Kidney (tissue), 22 donors: ENCODE measurements at places on chromosomes 11 and 22.
A peak's percentile ranks its signal among the peaks of the same experiment; 100 is the strongest.

GRCh38 chr11:76185511-76185910 lies 20.8 kb downstream of the WNT11 start:
- no peak for DNase-seq

DNA sequence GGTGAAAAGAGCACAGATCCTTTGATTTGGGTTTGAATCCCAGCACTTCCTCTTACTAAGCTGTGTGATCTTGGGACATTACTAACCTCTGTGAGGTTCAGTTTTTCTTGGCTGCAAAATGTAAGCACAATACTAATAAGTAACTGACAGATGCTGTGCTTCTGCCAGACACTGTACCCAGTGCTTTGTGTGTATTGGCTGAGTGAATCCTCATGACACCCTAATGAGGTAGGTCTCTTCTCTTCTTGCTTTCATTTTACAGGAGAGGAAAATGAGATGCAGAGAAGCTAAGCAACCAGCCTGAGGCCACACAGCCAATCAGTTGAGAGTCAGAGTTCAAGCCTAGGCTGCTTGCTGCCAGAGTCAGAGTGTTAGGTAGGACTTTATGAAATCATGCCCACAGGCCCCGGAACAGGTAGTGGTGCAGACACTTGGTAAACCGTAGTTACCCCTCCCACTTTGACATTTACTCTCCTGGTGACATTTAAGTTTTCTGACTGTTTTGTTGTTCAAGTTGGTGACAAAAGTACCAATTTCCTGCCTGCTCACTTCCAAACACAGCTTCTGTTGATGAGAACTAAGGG lies 21.2 kb downstream of the PTPRJ start:
- DNase-seq: no peak

DNA sequence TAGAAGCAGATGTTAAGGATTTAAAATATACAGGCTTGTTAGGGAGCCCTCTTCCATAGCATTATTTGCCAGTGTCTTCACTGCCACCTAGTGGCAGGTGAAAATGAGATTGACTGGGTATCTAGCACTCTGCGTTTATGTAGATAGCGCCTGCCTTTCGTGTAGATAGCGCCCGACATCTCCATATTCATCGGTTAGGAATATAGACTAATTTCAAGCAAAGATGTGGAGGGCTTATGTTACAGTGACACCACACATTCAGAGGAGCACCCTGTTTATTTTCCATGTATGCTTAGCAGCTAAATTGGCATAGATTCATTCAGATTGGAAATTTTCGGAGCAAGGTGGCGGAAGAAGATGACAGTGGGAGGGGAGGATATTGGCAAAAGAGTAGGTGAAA lies 72.0 kb downstream of the SLC5A12 start:
- DNase-seq: peak; percentile 46

- DNase-seq: peak; percentile 63
Observed at GRCh38 chr11:65355013-65355775, 643 bp downstream of the TIGD3 start.

DNA sequence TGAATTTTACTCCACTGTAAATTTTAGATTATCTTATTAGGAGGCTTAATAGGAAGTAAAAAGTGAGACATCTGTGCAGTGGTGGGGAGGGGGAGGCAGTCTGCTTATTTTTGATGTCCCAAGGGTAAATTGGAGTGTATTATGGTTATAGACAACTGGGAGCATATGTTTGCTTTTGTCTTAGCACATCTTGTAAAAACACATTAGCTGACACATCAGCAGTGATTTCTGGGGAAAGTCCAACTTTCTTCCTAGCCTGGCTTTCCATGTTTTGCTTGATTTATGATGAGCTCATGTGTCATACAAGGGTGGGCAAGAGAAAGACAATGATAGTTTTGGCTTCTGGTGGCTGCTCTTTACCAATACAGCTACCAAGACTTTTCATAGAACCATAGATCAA lies 4.0 kb downstream of the ANO3 start:
- no peak for DNase-seq

DNA sequence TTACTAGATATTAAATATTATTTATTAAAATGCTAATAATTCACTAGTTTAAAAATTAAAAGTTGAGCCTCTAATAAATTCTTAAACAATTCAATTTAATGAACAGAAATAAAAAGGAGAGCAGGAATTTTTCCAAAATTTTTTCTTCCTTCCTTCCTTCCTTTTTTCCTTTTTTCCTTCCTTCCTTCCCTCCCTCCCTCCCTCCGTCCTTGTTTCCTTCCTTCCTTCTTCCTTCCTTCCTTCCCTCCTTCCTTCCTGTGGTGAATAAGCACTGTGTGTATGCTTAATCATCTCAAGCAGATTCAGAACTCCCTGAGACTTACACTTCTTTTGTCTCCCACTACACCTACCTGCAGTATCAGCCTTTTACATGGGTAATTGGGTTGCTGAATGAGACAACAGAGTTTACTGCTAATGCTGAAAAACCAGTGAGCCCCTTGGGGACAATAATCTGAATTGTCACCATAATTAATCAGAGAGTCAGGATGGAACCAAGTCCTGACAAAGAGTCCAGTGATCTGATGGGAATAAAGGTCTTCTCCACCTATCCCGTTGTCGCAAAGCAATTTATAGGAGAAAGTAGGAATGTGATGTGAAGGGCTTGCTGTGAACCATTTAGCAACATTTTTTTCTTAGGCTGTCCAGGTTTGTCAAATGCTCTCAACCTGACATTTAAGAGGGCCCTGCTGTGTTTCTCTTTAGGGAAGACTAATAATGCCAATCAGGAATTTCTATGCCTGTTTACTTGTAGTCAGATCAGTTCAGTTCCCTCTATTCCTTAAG lies 58.1 kb upstream of the CEP295 start:
- DNase-seq: no peak

DNA sequence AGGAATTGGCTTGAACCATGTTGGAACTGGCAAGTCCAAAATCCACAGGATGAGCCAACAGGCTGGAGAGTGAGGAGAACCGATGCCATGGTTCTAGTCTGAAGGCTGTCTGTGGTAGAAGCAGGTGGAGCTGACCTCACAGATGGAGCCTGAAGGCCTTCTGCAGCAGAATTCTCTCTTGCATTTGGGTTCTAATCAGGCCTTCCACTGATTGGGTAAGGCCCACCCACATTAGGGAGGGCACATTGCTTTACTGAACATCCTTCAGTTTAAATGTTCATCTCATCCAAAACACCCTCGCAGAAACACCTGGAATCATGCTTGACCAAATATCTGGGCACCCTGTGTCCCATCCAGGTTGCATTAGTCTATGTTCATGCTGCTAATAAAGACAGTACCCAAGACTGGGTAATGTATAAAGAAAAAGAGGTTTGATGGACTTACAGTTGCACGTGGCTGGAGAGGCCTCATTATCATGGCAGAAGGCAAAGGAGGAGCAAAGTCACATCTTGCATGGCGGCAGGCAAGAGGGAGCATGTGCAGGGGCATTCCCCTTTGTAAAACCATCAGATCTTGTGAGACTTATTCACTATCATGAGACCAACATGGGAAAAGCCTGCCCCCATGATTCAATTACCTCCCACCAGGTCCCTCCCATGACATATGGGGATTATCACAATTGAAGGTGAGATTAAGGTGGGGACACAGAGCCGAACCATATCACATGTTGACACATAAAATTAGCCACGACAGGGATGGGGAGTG lies 15.9 kb downstream of the SMIM38 start:
- no peak for DNase-seq

- DNase-seq: no peak
Observed at GRCh38 chr11:34208266-34209135, 103.1 kb downstream of the NAT10 start.

DNA sequence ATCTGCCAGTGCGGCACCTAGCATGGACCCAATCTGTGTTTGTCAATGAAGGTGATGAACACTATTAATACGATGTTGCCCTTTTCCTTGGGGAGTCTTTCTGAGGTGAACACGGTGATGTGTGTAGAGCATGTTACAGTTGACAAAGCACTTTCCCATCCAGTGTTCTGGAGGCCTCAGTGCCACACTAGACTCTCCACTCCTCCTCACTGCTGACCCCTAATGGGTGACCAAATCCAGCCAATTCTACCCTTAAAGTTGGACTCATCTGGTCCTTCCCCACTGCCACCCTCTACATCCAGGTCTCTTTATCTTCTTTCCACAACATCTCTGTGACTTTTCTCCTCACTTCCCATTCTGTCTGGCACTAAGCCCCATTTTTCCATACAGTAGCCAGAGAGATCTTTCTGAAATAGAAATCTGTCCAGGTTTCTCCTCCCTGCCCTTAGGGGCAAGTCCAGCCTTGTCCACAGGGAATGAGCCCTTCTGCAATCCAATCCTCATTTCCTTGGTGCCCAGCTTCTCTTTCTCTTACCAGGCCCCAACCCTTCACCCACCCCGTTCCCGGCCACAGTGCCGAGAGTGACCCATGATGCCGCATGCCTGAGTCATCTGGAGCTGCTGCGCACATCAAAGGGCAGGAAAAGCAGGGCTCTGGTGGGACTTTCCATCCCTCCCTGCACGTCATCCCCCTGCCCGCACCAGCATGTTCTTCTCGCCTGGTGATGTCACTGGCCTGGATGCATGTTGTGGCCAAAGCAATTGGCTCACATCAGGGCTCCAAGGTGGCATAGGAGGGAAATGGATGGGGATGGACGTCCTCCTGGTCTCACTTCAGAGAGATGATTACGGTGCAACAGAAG lies 64.2 kb downstream of the RASSF10 start:
- DNase-seq: no peak

DNA sequence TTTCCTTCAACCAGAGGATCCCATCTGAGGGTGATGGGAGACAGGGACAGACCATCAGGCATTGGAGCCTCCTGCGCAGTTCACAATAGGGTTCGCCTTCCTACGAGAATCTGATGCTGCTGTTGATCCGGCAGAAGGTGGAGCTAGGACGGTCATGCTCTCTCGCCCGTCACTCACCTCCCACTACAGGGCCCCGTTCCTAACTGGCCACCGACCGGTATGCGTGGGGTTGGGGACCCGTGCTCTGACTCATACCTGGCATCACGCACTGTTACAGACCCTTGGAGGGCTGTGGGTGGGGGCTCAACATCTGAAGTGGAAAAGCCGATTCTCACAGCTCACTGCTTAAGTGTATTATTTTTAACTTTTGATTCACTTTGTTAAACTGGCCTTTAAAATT lies 402.3 kb downstream of the BRD1 start:
- peak; percentile 37 for DNase-seq

- DNase-seq: no peak
Observed at GRCh38 chr11:7691759-7692350, 14.4 kb downstream of the OVCH2 start.

GRCh38 chr11:2975594-2975993 lies 16.5 kb downstream of the NAP1L4 start:
- no peak for DNase-seq

DNA sequence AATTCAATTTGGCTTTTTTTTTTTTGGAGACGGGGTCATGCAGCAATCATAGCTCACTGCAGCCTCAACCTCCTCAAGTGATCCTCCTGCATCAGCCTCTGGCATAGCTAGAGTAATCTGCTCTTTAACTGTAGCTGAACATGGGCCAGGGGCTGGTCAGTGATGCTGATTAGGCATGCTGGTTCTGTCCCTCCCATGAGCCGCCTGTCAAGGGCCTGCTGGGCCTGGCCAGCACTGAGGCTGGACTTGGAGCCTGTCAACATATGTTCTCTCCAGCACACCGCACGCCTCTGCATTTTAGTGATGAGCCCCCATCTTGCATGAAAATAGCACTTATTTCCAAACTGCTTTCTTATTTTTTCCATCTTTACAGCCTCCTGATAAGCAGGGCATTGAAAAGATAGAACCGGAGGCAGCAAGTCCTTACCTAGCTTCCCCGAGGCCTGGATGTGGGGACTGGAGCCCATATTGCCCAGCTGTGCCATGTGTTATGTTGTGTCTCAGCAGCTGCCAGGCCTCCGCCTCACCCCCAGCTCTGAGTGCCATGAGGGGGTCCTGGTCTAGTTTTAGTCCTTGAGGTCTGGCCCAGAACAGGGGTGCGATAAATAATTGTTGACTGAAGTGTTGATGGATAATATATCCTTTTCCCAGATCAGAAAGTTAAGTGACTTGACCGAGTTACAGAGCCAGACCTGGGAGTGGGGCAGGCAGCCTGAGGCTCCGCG lies 80.0 kb downstream of the CTTN start:
- no peak for DNase-seq

- peak; percentile 24 for DNase-seq
Observed at GRCh38 chr11:69837791-69838190, 18.6 kb upstream of the FGF3 start.

DNA sequence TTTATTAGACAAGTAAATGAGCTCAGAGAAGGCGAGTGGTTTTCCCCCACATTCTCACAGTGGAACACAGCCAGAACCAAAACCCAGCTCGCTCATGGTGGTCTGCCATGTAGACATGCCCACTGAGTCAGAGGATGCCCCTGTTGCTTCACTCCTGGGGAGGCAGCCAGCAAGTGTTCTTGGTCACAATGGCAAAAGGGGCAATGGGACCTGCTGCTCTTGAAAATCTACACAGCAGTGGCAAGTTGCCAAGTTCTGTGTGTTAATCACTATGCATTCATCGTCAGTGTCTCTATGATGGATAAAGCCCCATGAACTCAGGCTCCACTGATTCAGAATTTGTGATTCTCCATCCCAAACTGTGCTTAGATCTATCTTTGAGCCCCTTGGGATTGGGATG lies 64.7 kb upstream of the TBCEL start:
- no peak for DNase-seq

GRCh38 chr11:7143908-7144307 lies 55.1 kb downstream of the RBMXL2 start:
- peak; percentile 39 for DNase-seq
